ENCODE measurements at places on chromosomes 6 and 20.

GRCh38 chr6:40359808-40360207, 227.4 kb downstream of the LRFN2 start:
- no peak for DNase-seq

GRCh38 chr6:72271531-72271930, 350.3 kb upstream of the KCNQ5 start:
- DNase-seq: no peak

- no peak for DNase-seq
Measured at GRCh38 chr6:16153211-16153820, 24.4 kb downstream of the MYLIP start.

DNA sequence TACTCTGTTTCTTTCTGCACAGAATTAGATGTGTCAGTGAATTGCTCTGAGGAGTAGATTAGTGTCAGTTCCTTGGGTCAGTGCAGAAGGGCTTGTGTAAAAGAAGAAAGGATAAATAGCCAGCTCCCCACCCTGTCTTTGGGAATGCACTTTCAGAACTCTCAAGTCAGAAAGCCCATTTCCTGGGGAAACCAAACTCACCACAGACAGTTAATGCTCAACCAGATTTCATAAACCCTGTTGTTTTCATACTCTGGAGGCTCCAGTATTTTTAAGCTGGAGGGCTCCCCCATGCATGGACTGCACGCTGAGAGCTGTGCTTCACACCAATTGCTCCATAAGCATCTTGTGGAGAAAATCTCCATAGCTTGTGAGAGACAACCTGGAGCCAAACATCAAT, 449.7 kb downstream of the CDH26 start:
- no peak for DNase-seq

DNA sequence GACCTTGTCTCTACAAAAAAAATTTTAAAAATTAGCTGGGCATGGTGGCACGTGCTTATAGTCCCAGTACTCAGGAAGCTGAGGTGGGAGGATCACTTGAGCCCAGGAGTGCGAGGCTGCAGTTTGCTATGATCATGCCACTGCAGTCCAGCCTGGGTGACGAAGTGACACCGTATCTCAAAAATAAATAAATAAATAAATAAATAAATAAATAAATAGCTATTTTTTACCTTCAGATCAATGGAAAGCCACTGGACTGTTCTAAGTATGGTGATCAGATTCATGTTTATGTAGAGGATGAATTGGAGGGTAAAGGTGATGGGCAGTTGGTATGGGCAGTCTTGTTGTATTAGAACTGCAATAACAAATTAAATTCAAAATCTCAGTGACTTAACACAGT, 24.0 kb downstream of the DSTN start:
- DNase-seq: no peak

DNA sequence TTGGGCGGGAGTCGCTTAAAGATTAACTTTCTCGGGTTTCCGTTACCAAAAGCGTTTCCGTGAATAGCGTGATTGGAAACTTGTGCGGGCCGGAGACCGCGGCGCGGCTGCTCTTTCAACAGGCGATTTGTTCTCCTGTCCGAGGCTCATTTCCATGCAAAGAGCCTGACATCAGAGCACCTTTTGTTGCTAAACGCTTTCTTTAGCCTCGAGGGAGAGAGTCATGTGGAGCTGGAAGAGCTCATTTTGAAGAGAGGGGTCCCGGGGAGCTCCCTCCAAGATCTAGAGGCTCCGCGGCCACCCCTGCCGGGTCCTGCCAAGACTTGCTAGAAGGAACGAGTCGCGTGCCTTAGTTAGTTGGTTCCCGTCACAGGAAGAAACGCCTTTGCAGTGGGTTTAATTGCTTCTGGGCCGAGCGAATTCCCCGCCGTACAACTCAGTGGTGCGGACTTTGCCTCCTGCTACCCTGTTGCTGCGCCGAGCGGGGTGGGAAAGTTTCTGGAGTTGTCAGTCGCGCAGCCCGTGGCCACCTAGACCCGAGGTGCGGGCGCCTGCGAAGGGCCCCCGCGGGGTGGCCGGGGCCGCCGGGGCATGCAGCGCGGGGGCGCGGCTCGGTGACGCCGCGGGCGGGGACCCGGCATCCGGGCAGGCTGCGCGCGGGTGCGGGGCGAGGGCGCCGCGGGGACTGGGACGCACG, at the start of gene SASH1:
Gene SASH1, plus strand, starts transcription at position 489 of the 697 bp plus-strand sequence. CDS start 230 bp downstream, outside the sequence.
- no peak for DNase-seq

- DNase-seq: no peak
Measured at GRCh38 chr20:56273491-56273890, 25.0 kb downstream of the MC3R start.

DNA sequence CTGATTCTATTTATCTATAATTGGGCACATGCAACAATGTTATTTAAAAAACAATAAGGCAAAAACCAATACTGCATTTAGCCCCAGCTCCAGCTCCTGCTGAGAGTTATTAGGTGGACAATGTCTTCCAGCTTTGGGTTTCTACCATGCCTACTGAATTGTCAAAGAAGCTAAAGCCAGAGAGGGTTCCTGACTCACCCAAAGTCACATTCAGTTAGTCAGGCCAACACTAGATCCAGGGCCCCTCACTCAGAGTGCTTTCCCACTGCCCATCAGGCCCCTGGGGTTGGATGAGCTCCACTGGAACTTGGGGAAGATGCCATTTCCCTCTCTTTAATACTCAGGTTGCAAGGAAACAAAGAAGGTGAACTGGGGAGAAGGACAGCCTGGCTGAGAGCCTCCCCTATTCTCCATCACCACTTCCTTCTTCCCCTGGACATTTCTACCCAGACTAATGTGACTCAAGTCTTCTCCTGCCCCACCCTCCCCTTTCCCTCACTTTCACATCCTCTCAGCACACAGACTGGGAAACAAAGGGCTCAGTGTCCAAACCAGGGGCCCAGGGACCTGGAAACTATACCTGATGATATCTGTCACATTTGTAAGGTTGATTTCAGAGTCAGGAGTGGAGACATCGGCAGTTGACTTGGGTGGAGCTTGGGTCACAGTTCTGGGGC, 6.0 kb downstream of the TREM1 start:
- DNase-seq: no peak

GRCh38 chr20:14955399-14955798, 618.0 kb upstream of the FLRT3 start:
- DNase-seq: no peak

- no peak for DNase-seq
Measured at GRCh38 chr6:158758941-158759479, 60.2 kb downstream of the EZR start.

DNA sequence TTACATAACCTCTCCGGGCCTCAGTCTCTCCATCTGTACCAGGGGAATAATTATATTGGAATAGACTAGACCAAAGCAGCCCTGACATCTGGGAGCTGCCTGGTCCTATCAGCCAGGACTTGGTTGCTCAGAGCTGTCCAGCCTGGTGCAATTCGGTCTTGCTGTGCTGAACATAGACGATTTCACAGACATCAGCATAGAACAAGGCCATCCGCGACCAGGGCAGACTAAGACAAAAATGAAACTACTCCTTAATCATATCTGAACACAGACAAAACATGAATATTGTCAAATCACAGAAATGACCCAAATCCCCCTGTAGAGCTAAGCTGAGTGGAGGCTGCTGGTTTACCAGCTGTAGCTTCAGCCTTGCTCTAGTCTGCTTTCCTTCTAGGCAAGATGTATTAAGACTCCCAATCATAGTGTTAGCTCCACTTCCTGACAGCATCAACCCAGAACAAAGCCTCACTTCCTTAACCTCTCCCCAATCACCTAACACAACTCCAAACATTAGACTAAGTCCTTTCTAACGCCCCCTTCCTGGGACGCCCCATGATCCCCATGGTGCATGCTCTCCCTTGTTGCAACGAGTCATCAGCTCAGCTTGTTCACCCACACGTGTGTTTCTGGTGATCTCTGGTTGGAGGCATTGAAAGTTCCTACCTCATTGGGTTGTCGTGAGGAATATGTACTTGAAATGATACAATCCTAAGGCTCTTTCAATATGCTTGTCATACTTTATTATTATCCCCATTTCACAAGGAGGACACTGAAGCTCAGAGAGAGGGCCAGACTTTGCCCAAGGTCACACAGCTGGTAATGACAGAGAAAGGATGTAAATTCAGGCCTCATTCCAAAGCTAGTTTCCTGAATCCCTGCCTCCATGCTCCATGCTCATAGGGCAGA, 3.5 kb upstream of the MAPK13 start:
- DNase-seq: no peak

GRCh38 chr6:100382031-100382430, 82.7 kb downstream of the SIM1 start:
- DNase-seq: no peak

DNA sequence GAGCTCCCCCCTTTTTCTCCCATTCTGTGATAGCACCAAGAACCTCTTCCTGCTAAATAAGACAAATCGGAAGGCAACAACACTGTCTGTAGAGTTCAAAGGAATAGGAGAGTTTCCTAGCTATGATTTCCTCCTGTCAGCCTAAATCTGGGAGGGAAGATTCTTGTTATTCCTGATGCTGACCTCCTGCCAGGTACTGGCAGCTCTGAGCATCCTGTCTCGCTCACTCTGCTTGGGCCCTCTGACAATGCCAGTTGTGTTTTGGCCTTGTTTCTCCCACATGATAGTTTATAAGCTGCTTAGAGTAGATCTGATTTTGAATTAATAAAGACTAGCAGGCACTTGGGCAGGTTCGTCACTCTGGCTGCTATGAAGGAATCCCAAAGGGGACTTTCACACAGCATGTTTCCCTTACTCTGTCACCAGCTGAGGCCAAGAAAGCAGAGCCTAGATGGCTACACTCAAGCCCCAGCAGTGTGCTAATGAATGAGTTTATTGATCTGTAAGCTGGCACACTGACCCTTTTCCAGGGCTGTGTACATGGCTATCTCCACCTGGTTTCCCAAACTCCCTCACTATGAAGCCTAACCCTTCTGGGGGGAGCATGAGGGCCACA, 52.3 kb downstream of the UQCC1 start:
- no peak for DNase-seq

- DNase-seq: no peak
Measured at GRCh38 chr20:56855708-56856107, 226.6 kb downstream of the TFAP2C start.

- no peak for DNase-seq
Measured at GRCh38 chr6:47715782-47716181, 17.4 kb downstream of the ADGRF4 start.

GRCh38 chr20:35181731-35182130, 9.9 kb downstream of the PROCR start:
- no peak for DNase-seq

GRCh38 chr6:31197559-31198305, 27.2 kb upstream of the POU5F1 start:
- DNase-seq: peak; percentile 49

DNA sequence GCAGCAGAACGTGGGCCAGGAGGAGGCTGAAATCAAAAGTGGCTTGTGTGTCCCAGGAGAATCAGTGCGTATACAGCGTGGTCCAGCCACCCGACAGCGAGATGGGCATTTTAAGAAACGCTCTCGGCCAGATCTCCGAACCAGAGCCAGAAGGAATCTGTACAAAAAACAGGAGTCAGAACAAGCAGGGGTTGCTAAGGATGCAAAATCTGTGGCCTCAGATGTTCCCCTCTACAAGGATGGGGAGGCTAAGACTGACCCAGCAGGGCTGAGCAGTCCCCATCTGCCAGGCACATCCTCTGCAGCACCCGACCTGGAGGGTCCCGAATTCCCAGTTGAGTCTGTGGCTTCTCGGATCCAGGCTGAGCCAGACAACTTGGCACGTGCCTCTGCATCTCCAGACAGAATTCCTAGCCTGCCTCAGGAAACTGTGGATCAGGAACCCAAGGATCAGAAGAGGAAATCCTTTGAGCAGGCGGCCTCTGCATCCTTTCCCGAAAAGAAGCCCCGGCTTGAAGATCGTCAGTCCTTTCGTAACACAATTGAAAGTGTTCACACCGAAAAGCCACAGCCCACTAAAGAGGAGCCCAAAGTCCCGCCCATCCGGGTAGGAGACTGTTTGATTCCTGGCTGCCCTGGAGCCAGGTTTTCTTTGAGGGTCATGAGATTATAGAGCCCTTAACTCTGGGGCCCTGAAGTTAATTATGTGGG, 75.3 kb downstream of the ASXL1 start:
- no peak for DNase-seq

DNA sequence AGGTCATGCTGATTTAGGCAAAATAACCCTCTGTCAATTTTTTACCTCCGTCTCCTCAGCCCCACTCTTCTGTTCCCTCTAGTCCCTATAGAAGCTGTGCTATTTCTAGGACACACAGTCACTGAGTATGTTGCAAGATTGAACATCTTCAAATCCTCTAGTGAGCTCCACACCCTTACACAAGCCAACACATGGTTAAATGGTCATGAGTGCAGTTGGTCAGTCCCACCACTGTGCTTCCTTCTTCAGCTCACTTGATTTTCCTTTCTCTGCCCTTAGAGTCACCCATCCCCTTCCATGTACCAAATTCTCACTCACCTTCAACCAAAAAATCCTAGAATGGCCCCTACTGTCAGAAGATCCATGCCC, 48.2 kb upstream of the F13A1 start:
- DNase-seq: no peak

DNA sequence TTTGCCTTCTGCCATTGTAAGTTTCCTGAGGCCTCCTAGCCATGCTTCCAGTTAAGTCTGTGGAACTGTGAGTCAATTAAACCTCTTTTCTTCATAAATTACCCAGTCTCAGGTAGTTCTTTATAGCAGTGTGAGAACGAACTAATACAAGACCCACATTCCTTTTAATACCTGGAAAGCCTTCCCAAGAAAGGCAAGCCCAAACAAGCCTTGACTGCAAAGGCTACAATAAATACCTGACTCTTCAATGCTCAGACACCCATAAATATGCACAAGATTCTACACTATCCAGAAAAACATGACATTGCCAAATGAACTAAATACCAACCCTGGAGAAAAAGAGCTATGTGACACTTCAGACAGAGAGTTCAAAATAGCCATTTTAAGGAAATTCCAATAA, 338.8 kb downstream of the HAO1 start:
- no peak for DNase-seq

GRCh38 chr6:3283241-3283640, 24.5 kb downstream of the PSMG4 start:
- DNase-seq: no peak

GRCh38 chr6:3887150-3887700, 38.1 kb downstream of the FAM50B start:
- DNase-seq: no peak

DNA sequence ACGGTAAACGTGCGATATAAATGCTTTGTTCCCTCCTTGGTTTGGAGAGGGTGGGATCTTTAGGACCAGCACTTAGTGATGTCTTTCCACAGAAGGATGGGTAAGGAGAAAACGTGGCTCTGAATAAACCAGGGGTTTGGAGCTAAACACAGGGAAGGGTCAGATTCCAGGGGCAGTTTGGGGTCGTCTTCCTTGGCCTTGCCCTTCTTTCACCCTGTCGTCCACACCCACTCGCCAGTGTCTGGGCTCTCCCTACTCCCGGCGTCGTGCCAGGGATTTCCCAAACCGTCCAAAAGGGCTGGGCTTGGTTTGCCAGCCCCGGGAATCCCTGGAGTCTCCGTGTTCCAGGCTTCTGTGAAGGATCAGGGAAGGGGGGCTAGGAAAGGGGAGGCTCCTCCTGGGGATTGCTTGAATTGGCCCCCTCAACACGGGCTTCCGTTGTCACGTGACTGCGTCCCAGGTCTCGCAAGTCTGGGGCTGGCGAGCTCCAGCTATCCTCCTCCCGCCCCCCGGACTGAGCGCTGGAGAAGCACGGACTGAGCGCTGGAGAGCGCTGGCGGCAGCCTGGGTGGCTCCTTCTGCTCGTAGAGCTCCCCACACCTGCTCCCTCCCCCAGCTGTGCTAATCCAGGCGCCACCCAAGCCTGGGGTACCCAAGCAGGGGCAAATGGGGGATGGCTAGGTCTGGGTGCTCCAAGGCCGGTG, 9.4 kb upstream of the ARMC12 start:
- no peak for DNase-seq
